H1 (cell line): ENCODE measurements at places on chromosomes 2 and 18.
A peak's percentile ranks its signal among the peaks of the same experiment; 100 is the strongest.

DNA sequence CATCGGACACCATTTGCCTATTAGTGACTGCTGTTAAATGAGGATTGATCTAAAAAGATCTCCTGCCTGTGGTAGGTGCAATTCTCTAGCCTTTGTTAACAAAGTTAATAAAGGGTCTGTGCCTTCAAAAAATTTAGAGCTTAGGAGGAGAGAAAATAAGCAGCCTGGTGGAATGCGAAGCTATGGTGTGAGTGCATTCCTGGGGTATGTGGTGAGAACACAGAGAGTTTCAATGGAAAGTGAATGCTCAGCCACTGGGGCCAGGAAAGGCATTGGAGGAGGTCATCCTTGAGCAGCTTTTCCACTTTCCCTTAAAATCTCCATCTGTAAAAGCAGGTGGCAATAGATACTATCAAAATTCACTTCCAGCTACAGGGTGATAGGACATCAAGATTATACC lies 331.2 kb upstream of the LRATD1 start:
- H3K4me1 ChIP-seq = no peaks in the 10 kb centered on the region
- no peak for DNase-seq
- H3K4me3 ChIP-seq = no peak overlapping the region
- H3K36me3 ChIP-seq = no peaks in the 10 kb centered on the region
- H3K27ac ChIP-seq = no peak overlapping the region

DNA sequence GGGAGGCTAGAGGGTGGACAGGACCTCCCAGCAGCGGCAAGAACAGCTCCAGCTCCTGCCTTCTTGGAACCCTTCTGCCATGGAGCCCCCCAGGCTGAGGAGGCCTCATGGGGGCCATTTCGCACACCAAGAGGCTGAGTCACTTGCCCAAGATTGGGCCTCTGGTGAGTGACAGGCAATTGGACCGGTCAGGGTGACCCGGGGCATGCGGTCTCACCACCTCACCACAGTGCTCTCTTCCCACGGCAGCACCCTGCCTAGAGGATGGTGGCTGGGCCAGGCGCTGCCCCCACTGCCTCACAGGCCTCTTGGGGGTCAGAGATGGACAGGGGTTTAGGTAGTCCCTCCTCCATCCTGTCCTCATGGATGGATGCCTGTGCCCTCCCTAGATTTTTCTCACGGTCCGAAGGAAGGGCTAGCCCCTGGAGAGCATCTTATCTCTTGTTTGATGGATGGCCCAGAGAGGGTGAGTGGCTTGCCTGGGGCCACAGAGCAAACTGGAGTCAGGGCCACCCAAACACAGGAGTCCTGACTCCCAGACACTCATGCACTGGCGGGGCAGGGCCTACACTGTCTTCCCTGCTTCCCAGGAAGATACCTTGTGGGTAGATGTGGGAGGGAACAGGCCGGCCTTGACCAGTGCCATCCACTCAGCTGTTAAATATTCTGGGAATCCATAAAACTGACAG lies 119.2 kb downstream of the INHBB start:
- no peaks in the 10 kb centered on the region for H3K36me3 ChIP-seq
- H3K4me3 ChIP-seq = no peak overlapping the region
- peaks cover 9% of the 10 kb centered on the region for H3K4me1 ChIP-seq

GRCh38 chr2:102514061-102514785 lies 41.2 kb downstream of the SLC9A4 start:
- no peaks in the 10 kb centered on the region for H3K4me1 ChIP-seq
- no peaks in the 10 kb centered on the region for H3K36me3 ChIP-seq
- H3K27me3 ChIP-seq = peaks cover 2% of the 10 kb centered on the region

- peak; percentile 52 for DNase-seq
- H3K27me3 ChIP-seq = no peaks in the 10 kb centered on the region
- no peaks in the 10 kb centered on the region; the same call in 1 of the 2 replicates for H3K4me1 ChIP-seq
Measured at GRCh38 chr18:9366126-9366714, 31.6 kb downstream of the TWSG1 start.

DNA sequence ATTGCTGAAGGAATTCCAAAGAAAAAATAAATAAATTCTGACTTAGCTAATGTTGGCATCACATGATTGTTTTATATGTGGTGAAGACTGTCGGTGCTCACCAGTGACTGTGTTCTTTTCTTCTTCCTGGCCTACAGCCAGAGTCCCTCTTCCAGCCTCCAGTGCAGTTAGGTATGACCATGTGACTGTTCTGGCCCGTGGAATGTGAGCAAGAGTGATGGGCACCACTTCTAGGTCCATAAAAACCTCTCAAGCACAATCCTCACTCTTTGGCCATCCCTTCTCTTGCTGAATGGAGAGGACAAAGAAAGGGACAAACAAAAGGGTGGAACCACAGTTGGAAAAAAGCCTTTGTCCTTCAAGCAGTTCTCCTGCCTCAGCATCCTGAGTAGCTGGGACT lies 39.0 kb upstream of the BMPR2 start:
- DNase-seq = no peak
- H3K27ac ChIP-seq = no peak overlapping the region
- H3K27me3 ChIP-seq = no peaks in the 10 kb centered on the region
- H3K36me3 ChIP-seq = no peaks in the 10 kb centered on the region
- H3K4me1 ChIP-seq = no peaks in the 10 kb centered on the region
